CD4-positive, alpha-beta T cell treated with Interleukin-15 for 4 hours (primary cell): ENCODE measurements at places on chromosomes 4 and X.

DNA sequence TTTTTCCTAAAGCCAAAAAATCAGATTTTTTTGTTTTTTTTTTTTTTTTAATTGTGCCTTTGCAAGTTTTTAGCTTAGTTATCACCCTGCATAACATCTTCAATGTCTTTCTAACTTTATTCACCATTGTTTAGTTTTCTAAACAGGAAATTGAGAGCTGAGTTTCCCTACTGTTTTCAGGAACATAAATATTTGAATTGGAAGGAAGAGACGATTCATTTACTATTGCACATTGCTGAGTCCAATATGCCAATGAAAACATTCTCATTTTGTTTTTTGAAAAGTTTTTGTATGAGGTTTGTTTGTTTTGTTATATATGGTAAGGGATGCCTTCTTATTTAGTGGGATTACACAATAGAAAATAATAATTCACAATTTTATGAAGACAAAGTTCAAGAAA is 148.4 kb downstream of the ANKRD50 start:
- no peak for DNase-seq

GRCh38 chr4:164251257-164251656 is 502.7 kb upstream of the SMIM31 start:
- DNase-seq, result no peak

DNA sequence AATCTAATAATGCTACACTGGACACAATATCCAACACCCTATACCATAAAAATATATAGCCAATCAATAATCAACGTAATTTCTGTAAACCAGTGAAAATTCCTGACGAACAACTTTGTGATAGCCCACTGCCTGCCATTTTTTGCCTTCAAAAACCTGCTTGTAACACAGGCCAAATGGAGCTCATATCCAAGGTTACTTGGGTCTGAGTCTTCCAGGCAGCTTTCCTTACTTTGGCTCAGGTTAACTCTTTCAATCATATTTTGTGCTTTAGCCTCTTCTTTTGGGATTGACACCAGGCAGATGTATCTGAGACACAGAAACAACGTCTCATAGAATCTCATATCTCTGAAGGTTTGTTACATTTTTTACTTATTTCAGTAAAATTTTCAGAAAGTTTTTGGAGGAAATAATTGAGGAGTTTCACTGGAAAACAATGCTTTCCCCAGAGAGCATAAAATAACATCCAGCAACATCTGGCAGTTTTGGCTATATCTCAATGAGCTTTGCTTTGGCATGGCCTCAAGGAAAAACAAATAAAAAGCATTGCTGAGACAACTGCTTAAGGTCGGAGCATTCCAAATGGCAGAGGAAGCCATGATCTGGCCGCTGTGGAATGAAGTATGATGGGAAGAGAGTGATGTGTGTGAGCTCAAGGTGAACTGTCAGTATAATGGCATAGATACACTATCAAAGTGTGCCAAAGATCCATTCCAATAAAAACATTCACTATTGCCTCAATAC is 162.9 kb upstream of the SPIN4 start:
- DNase-seq, result no peak

DNA sequence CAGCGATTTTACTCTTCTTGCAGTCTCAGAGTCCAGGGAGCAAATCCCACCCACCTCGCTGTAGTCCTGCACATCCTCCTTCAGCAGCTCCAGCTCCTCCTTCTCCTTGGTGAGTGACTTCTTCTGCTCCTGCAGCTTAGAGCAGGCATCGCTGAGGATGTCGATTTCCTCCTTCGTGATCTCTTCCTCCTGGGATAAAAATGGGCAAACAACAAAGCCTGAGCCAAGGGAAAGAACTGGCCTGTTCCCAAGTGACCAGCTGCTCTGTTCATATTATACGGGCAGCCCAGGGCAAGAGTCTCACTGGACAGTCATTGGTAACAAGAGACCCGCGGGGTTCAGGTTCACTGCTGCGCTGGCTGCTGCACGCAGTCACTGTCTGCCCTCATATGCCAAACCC is 26.2 kb downstream of the FGFR3 start:
- no peak for DNase-seq
